ENCODE measurements at places on chromosomes 5 and 9.

- no peak for DNase-seq
Observed at GRCh38 chr5:56026863-56027300, 32.1 kb upstream of the IL6ST start.

DNA sequence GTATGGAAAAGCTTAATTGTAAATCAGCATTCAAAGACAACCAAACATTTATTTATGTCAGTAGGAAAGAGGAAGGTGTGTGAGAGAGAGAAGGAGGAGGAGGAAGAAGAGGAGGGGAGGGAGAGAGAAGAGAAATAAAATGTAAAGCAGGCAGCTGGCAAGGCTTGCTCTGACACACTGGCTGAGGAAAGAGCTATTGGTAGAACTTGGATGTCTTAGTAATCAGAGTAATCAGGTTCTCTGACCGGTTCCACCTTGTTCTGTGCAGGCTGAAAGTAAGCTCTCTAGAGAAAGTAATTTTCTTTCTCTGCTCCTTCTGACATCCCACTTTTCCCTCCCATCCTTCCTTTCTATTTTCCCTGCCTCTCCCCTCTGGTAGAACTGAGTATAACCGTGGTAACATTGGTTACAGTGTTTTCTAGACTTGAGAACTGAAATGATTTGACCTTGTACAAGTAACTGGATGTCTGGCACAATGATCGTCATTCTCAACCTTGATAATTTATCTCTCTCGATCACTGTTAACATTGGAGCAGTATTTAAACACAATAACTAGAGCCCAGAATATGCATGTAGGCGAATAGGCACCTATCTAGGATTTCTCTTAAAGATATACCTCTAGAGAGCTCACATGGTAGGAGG, 33.3 kb downstream of the TLE4 start:
- no peak for DNase-seq

- no peak for DNase-seq
Observed at GRCh38 chr5:53974021-53974420, 336.4 kb downstream of the ARL15 start.

GRCh38 chr5:13866792-13867191, 77.7 kb downstream of the DNAH5 start:
- peak; percentile 31 for DNase-seq

GRCh38 chr5:36599986-36600779, 6.2 kb upstream of the SLC1A3 start:
- DNase-seq, result no peak

GRCh38 chr9:112541685-112542084, 55.1 kb downstream of the KIAA1958 start:
- no peak for DNase-seq

- no peak for DNase-seq
Observed at GRCh38 chr5:172379481-172379880, 74.8 kb downstream of the SH3PXD2B start.

- no peak for DNase-seq
Observed at GRCh38 chr5:147080391-147080790, 154.4 kb upstream of the STK32A start.

- DNase-seq, result peak; percentile 57
Observed at GRCh38 chr9:70049672-70050271, 6.1 kb downstream of the MAMDC2 start.

DNA sequence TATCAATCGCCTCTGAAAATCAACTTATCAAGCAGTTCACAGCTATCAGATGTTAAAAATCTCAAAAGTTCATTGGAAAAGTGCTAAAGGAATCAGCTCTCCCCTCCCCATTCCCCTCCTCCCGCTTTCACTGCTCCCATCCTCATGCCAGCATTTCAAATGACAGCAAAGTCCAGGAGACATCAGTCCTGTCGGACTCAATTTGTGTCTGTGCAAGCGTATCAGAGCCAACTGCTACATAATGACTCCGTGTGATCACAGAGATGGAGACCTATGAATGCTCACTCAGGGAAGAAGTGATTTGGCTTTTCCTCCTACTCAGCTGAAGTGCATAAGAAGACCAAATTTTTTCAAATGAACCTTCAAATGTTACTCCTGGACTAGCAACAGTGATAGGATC, 937.2 kb upstream of the DMAC1 start:
- no peak for DNase-seq

- DNase-seq, result peak; percentile 93
Observed at GRCh38 chr5:14581106-14581890, at the start of gene OTULINL. TSS of gene OTULINL (plus strand) at chr5:14581792. CDS start at chr5:14581895, 103 bp downstream.

GRCh38 chr5:173028811-173029327, 27.3 kb upstream of the CREBRF start:
- no peak for DNase-seq

DNA sequence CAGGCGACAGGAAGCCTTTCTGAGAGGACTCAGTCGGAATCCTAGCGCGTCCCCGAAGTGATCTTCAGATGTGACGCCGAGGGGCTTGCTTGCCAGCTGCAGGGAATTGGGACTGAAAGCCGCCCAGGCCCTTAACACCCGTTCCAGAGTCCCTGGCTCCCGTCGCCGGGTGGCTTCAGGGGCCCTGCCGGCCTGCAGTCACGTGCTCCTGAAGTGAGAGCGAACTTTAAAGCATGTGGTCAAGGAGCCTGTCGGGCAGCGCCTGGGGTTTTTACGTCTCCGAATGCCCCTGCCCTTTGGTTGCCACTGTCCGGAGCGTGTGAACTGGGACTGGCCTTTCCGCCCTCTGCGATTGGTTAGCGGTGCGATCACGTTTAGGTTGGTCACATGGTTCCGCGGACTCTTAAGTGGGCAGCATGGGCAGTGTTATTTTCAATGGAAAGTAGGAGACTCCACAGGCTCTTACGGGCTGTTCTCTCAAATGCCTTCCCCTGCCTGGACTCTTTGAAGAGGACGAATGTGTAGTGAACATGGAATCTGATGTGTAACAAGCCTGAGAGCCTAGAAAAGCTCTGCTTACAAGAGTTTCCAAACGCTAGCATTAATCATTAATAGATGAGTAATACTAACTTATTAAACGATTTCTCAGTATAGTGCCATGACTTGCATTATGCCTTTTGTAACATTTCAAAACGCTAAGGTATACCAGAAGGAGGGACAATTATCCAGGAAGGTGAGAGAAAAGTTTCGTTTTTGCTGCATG, 1.9 kb downstream of the VLDLR start:
- peak; percentile 55 for DNase-seq

GRCh38 chr5:75051217-75051751, 1.1 kb downstream of the GCNT4 start:
- DNase-seq, result no peak

DNA sequence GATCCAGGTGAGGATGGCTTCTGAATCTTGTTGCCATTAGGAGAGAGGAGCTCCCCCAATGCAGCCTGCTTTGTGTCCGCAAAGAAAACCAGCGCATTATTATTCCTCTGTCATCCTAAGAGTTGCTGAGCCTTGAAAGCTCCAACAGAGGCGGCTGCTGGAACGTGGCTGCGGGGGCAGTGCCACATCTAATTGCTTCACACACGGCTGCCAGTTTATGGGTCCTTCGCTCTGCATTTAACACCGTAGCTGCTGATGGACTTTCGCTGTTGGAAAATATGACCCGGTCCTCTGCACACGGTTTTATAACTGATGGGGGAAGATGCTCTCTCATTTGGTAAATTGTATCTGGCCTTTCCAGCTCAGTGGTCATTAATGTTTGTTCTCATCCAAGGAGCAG, 38.0 kb downstream of the ZNF622 start:
- DNase-seq, result no peak

- peak; percentile 79 for DNase-seq
Observed at GRCh38 chr5:134140530-134141201, 26.2 kb downstream of the TCF7 start.
